Endothelial cell (in vitro differentiated cells): ENCODE measurements at places on chromosomes 12 and 14. TPM values are rescaled to one million over a fixed set of nuclear protein-coding genes. Genes with fewer than 3 reads are reported as not detected.

DNA sequence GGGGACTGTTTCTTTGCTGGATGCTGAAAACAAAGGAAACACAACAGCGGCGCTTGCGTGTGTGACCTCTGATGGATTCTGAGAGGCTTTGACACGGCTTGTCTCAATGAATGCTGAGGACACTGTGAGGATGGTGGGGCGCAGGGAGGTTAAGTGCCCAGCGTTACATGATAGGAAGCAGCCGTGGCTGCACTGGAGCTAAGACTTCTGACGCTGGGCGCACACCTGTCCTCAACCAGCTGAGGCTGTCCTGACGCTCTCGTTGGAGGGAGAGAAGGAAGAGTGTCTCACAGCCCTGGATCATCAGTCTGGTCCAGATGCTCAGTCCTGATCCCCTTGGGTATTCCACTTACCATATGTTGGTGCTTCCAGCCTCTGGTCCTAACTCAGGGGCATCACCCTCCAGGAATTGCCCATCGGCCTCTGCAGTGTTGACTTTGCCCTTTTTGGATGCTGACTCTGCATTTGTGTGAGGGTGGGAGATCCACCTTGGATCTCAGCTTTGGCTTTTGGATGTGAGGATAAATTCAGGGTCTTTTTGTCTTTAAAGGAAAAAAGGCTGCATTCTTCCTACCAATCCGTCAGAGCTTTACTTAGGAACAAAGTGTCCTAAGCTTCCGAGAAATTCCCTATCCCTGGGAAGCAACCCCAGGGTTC lies 125.2 kb downstream of the ZNF664 start:
- no peak overlapping the region for H3K27ac ChIP-seq
- peaks cover 5% of the 10 kb centered on the region for H3K27me3 ChIP-seq
- H3K36me3 ChIP-seq: peaks cover 14% of the 10 kb centered on the region
- no peak for DNase-seq
- no peak overlapping the region for H3K4me3 ChIP-seq
- H3K4me1 ChIP-seq: peaks cover 5% of the 10 kb centered on the region

GRCh38 chr12:131365821-131366260 lies 345.0 kb upstream of the SFSWAP start:
- no peak overlapping the region for H3K4me3 ChIP-seq
- peaks cover 2% of the 10 kb centered on the region for H3K27me3 ChIP-seq
- no peak for DNase-seq
- H3K27ac ChIP-seq: no peak overlapping the region
- H3K36me3 ChIP-seq: peaks cover 4% of the 10 kb centered on the region

DNA sequence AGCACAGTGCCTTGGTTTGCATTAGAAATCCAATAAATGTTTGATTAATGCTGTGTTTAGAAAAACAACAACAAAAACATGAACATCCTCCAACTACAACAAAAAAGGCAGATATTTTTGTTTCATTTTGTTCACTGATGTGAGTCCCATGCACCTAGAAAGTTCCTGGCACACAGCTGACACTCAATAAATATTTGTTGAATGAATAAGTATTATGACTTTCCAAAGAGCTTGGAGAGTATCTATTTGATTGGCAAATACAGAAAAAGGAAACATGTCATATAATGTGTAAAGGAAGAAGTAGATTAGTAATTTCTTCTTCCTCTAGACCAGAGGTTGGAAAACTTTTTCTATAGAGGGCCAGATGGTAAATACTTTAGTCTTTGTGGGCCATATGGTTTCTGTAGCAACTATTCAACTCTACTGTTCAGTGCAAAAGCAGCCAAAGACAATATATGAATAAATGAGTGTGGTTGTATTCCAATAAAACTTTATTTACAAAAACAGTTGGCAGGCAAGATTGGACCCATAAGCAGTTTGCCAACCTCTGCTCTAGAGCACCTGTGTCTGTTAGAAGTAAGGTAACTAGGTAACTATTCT lies 312.3 kb upstream of the DIO2 start:
- H3K4me3 ChIP-seq: no peak overlapping the region
- H3K4me1 ChIP-seq: peaks cover 2% of the 10 kb centered on the region
- H3K36me3 ChIP-seq: no peaks in the 10 kb centered on the region
- H3K27me3 ChIP-seq: no peaks in the 10 kb centered on the region

DNA sequence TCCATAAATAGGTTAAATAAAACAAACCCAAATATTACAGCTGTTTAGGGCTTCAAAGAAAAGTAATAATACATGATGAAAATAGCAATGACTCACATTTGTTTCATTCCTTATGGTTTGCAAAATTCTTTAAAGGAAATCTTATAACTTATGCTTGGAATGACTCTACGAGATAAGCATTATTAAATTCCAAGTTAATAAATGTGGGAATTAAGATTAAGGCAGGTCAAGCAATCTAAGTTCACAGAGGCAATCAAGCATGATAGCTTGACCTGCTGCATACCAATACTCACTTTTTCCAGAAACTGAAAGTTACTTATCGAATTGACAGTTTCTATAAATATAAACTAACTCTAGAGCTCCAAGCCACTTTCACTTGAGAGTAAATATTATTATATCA lies 1002.9 kb upstream of the SEL1L start:
- no peak overlapping the region for H3K27ac ChIP-seq
- no peaks in the 10 kb centered on the region for H3K36me3 ChIP-seq
- H3K4me1 ChIP-seq: no peaks in the 10 kb centered on the region
- no peaks in the 10 kb centered on the region for H3K27me3 ChIP-seq
- no peak for DNase-seq

DNA sequence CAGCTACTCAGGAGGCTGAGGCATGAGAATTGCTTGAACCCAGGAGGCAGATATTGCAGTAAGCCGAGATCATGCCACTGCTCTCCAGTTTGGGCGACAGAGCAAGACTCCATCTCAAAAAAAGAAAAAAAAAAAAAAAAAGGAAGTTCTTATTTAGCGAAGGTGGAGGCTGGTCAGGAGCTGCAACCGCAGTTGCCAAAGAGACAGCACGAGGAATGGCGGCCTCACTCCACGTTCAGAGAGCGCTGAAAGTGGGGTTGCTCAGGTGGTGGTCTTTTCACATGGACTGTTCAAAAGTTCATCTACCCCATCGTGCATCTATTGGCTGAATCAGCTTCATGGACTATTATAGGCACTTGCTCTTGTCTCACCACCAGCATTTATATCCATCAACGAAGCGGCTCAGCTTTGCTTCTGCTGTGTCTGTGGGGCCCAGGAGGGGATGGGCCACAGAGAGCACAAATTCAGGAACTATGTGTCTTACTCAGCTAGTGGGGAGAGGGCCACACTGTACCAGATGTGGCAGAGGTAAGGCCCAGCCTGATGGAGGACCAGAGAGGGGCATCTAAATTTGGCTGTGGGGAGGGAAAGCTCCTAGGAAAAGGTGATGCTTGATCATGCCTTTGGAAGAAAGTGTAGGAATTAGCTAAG lies 27.3 kb downstream of the SLC25A47 start:
- H3K4me3 ChIP-seq: peak overlapping the region; percentile 65
- no peak for DNase-seq
- H3K27me3 ChIP-seq: peaks cover 5% of the 10 kb centered on the region
- peaks cover 14% of the 10 kb centered on the region for H3K4me1 ChIP-seq
- H3K27ac ChIP-seq: no peak overlapping the region

DNA sequence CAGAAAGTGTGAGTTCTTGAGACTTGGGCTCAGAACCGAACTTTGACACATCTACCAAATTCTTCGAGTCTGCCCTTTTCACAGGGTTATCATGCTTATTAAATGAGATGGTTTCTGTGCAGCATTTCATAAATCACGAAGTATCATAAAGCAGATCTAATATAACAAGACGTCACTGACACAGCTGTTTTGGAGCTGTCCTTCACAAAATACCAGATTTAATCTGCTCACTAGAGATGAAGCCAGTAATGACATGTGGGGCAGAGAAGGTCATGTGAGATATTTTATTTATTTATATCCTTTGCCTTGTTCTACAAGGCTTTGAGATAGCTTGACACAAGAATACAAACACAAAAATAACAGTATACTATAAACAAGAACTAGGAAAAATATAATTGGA lies 127.0 kb downstream of the RPAP3 start:
- no peak overlapping the region for H3K27ac ChIP-seq
- no peak for DNase-seq
- no peaks in the 10 kb centered on the region for H3K27me3 ChIP-seq
- no peak overlapping the region for H3K4me3 ChIP-seq
- H3K4me1 ChIP-seq: no peaks in the 10 kb centered on the region

DNA sequence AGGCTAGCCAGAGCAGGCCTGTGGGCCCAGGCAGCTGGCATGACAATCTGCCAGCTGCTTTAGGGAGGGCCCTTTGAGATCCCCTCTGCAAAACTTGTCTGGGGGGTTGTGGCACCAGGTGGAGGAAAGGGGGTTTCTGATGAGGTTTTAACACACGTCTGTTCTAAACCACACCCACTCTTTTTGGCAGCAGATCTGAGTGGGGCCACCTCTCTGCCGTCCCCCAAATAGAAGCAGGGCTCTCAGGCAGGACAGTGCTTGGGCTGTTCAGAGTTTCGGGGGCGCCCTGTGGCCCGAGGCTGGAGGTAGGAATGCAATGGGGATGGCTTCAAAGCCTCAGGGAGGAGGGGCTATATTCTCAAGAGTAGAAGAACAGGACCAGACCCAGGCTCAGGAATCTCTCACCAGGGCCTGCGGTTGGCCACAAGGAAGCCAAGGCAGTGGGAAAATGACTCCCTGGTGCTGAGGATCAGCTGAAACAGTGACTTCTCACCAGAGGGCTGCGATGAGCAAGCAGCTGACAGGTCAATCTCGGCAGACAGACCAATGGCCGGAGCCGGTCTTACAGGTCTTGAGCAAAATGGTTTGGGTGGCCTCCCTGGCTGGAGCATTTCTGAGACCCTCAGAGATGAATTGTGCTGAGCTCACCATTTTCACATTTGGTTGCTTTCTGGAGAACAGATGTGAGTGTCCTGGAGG lies 1.5 kb upstream of the KRT5 start:
- H3K27ac ChIP-seq: no peak overlapping the region
- DNase-seq: no peak
- H3K4me3 ChIP-seq: no peak overlapping the region
- H3K4me1 ChIP-seq: no peaks in the 10 kb centered on the region

GRCh38 chr12:32420356-32420755 lies 21.0 kb downstream of the FGD4 start:
- DNase-seq: no peak
- peaks cover 11% of the 10 kb centered on the region for H3K4me1 ChIP-seq
- peak overlapping the region; percentile 30 for H3K4me3 ChIP-seq
- peak overlapping the region; percentile 10 for H3K27ac ChIP-seq
- no peaks in the 10 kb centered on the region for H3K27me3 ChIP-seq

DNA sequence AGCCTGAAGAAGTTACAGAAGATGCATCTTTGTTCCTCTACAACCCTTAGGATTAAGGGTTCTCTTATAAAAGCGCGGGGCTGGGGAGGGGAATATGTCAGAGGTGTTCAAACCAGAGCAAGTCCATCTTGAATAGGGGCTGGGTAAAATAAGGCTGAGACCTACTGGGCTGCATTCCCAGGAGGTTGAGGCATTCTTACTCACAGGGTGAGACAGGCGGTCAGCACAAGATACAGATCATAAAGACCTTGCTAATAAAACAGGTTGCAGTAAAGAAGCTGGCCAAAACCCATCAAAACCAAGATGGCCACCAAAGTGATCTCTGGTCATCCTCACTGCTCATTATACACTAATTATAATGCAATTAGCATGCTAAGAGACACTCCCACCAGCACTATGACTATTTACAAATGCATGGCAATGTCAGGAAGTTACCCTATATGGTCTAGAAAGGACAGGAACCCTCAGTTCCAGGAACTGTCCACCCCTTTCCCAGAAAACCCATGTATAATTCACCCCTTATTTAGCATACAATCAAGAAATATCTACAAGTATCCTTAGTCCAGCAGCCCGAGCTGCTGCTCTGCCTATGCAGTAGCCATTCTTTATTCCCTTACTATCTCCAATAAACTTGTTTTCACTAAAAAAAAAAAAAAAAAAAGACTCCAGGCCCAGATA lies 108.1 kb upstream of the FOXN3 start:
- H3K27me3 ChIP-seq: no peaks in the 10 kb centered on the region
- peaks cover 4% of the 10 kb centered on the region for H3K4me1 ChIP-seq
- H3K4me3 ChIP-seq: no peak overlapping the region
- DNase-seq: no peak
- H3K36me3 ChIP-seq: peaks cover 6% of the 10 kb centered on the region

DNA sequence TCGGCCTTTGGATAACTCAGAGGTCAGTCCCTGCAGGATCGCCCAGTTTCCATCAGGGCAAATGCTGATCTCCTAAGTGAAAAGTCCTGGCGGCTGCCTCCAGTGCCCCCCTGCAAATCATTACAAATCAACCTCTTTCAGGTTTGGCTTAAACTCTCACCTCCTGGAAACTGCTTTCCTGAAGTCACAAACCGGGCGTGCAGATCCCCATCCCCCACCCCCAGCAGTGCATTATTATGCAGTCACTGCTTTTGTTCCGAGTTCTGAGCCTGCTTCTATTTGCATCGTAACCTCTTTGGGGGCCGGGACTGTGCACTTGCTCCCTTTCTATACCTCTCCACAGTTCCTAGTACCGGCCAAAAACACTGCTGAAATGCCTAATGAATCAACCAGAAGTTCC lies at the start of gene USP44:
Gene USP44, minus strand, starts transcription at position 172 of the 400 bp plus-strand sequence. CDS start 17,220 bp downstream, outside the sequence.
- H3K4me3 ChIP-seq: peak within 1 kb of the TSS; percentile 8
- peaks cover 25% of the 10 kb centered on the region for H3K4me1 ChIP-seq
- H3K27ac ChIP-seq: no peak within 1 kb of the TSS
- DNase-seq: no peak
- H3K27me3 ChIP-seq: peaks cover 5% of the 10 kb centered on the region

DNA sequence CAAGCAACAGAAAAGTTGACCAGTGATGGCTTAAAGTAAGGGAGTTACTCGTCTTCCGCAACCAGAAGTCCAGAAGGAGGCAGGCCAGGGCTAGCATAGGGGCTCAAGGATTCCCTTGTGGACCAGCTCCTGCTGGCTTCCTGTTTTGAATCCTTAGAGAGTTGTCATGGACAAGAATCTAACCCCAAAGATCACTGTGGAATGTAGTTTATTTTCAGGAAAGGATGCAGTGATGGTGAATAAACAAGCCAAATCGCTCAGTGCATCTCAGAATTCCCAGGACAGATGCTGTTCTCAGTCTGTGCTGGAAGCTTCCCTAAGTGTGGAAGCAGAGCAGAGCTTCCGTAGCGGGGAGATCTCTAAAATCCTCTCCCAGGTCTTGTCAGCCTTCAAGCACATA lies 311.3 kb downstream of the C12orf75 start:
- no peak overlapping the region for H3K27ac ChIP-seq
- no peaks in the 10 kb centered on the region for H3K27me3 ChIP-seq
- no peaks in the 10 kb centered on the region for H3K4me1 ChIP-seq
- H3K4me3 ChIP-seq: no peak overlapping the region

- H3K4me3 ChIP-seq: no peak overlapping the region
- H3K27me3 ChIP-seq: peaks cover 2% of the 10 kb centered on the region
- no peaks in the 10 kb centered on the region for H3K36me3 ChIP-seq
- DNase-seq: no peak
- H3K4me1 ChIP-seq: peaks cover 6% of the 10 kb centered on the region
Measured at GRCh38 chr14:53520078-53520928, 367.2 kb upstream of the DDHD1 start.

LRRC43 gene
- 0.31 TPM for total RNA-seq

LALBA gene
- total RNA-seq: not detected

DBX2 gene
- not detected for total RNA-seq
